ENCODE measurements at places on chromosomes 1 and 21.

DNA sequence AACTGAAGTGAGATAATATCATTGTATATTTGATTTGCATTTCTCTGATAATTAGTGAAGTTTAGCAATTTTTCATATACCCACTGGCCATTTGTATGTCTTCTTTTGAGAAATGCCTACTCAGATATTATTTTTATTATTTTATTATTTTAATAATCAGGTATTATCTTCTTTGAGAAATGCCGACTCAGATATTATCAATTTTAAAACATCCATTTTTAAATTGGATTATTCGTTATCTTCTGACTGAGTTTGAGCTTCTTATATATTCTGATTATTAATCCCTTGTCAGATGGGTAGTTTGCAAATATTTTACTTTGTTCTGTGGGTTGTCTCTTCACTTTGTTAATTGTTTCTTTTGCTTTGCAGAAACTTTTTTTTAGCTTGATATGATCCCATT, 37.7 kb downstream of the KMO start:
- no peak for DNase-seq

- no peak for DNase-seq
These were observed 983.4 kb upstream of the PRMT6 start for GRCh38 chr1:106072909-106073600.

- DNase-seq, result no peak
These were observed 37.6 kb downstream of the CENPF start for GRCh38 chr1:214640431-214641213.

- DNase-seq, result no peak
These were observed 789.3 kb downstream of the USP25 start for GRCh38 chr21:16519036-16519435.

DNA sequence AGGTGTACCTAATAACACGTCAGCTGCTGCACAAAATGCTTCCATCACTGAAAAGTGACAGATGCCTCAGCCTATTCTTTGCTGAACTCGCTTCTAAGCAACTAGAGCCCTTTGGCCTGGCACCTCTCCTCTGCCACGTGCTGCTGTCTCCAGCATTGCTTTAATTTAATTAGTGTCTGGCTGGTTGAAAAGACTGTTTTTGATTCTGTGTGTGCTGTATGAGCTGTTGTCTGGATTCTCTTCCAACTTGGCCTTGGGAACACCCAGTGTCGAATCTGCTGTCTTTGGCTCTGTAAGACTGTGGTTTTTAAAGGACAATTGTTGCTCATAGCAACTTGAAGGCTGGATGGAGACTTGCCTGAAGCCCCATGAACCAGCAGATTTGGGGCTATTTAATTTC, 109.5 kb downstream of the PSMG1 start:
- DNase-seq, result no peak

DNA sequence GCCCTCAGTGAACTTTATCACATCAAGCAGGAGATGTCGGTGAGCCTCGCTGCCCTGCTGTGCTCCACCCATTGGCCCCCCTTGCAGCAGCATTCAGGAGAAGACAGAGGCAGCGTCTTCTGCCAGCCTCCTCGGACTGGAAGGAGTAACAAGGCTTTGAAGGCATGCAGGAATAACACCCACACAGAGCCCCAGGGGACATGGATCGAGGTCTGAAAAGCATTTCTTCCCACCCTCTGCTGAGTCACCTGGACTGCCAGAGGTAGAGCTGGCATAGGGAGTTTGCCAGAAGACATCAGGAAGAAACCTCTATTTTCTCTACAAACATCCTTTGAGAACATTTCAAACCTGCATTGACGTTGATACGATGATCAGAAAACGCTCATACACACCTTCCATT, 42.9 kb downstream of the COL18A1 start:
- DNase-seq, result no peak

DNA sequence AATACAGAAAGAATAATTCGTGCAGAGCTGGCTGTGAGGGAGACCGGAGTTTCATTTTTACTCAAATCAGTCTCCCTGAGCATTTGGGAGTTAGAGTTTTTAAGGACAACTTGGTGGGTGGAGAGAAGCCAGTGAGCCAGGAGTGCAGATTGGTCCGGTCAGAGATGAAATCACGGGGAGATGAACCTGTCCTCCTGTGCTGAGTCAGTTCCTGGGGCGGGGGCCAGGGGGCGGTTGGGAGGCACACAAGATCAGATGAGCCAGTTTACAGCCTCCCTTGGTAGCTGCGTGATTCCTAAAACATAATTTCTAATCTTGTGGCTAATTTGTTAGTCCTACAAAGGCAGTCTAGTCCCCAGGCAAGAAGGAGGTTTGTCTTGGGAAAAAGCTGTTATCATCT, 1267.9 kb downstream of the AMY1C start:
- no peak for DNase-seq

DNA sequence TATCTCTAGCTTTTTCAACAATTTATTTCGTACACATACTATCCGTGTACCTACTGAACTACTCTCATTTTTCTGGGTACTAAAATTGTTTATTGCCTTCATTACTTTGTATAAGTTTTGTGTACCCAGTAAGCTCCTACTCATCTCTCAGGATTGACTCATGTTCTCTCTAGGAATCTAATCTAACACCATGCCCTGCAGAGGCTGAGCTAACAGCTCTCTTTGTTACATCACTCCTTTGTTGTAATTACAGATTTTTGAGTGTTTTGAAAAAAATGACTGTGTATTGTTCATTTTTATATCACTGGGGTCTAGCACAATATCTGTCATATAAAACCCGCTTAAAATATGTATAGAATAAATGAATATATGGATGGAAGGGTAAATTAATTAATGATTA, 167.1 kb downstream of the ATP6V1G3 start:
- no peak for DNase-seq
